ENCODE measurements at places on chromosomes 1 and 21. TPM values are rescaled to one million over a fixed set of nuclear protein-coding genes. Genes with fewer than 3 reads are reported as not detected.

Gene KRTAP13-2
- total RNA-seq: not detected

Gene SPRR4
- total RNA-seq: not detected

Gene INKA2
- 3.7 TPM for total RNA-seq

Gene FAM72A
- total RNA-seq: 3.3 TPM

Gene MAEL
- not detected for total RNA-seq

Gene ATAD3C
- total RNA-seq: not detected

Gene FMN2
- total RNA-seq: 1.8 TPM

Gene TMEM61
- not detected for total RNA-seq

Gene IL20
- total RNA-seq: not detected

Gene FLG2
- total RNA-seq: not detected

Gene AMY1C
- total RNA-seq: not detected

Gene STYXL2
- 0.16 TPM for total RNA-seq

Gene IL19
- total RNA-seq: not detected

Gene ZC3H12A
- 17.3 TPM for total RNA-seq

Gene SYCP1
- total RNA-seq: 0.44 TPM

Gene GOLT1A
- total RNA-seq: not detected

Gene RYR2
- 1.4 TPM for total RNA-seq

Gene ITLN2
- total RNA-seq: not detected

Gene LENEP
- not detected for total RNA-seq

Gene RPTN
- total RNA-seq: 0.22 TPM

Gene SORT1
- total RNA-seq: 126 TPM

Gene CEP170
- 75.7 TPM for total RNA-seq

Gene ERICH3
- not detected for total RNA-seq

Gene CFAP107
- not detected for total RNA-seq

Gene HSD3B2
- not detected for total RNA-seq

Gene CLCA1
- total RNA-seq: 0.16 TPM
